ENCODE measurements at places on chromosomes 1 and 21.

- no peaks in the 10 kb centered on the region for H3K36me3 ChIP-seq
- no peak overlapping the region for H3K27ac ChIP-seq
- DNase-seq = no peak
- no peaks in the 10 kb centered on the region for H3K27me3 ChIP-seq
- H3K4me3 ChIP-seq = no peak overlapping the region
- no peaks in the 10 kb centered on the region for H3K4me1 ChIP-seq
Measured at GRCh38 chr1:175503538-175503937, 239.9 kb downstream of the TNR start.

- H3K27ac ChIP-seq = no peak overlapping the region
- H3K4me1 ChIP-seq = no peaks in the 10 kb centered on the region
- DNase-seq = no peak
- no peaks in the 10 kb centered on the region for H3K36me3 ChIP-seq
Measured at GRCh38 chr1:166933140-166933539, 42.2 kb downstream of the ILDR2 start.

- H3K27me3 ChIP-seq = no peaks in the 10 kb centered on the region
- no peak overlapping the region for H3K27ac ChIP-seq
- no peaks in the 10 kb centered on the region for H3K36me3 ChIP-seq
- no peak overlapping the region for H3K4me3 ChIP-seq
- no peak for DNase-seq
- H3K4me1 ChIP-seq = no peaks in the 10 kb centered on the region
Measured at GRCh38 chr21:14572204-14572780, 26.2 kb upstream of the SAMSN1 start.

DNA sequence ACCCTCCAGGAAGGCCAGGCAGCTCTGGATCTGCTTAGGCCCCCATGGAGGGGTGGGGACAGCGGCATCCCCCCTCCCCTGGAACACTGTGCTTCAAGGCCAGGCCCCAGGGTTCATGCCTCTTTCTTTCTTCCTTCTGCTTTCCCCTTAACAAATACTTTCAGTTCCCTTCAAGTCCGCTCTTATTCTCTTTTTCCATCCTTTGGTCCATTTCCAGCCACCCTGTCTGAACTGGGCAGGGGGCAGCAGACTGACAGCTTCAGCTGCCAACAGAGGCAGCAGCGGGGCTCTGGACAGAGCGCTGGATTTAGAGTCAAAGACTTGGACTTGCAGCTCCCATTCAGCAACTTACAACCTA is 1.1 kb upstream of the CD244 start:
- H3K4me3 ChIP-seq = no peak overlapping the region
- no peaks in the 10 kb centered on the region for H3K4me1 ChIP-seq
- H3K36me3 ChIP-seq = no peaks in the 10 kb centered on the region
- H3K27ac ChIP-seq = no peak overlapping the region

- H3K27me3 ChIP-seq = peaks cover 57% of the 10 kb centered on the region
- no peaks in the 10 kb centered on the region for H3K4me1 ChIP-seq
- H3K4me3 ChIP-seq = peak within 1 kb of the TSS; percentile 4
- no peak within 1 kb of the TSS for H3K27ac ChIP-seq
- peak; percentile 18 for DNase-seq
Measured at GRCh38 chr1:31239653-31240241, at the start of gene NKAIN1. Gene NKAIN1 (minus strand): TSS chr1:31239887. CDS start chr1:31239547, 340 bp downstream.

- no peaks in the 10 kb centered on the region for H3K36me3 ChIP-seq
- H3K27me3 ChIP-seq = no peaks in the 10 kb centered on the region
- no peak overlapping the region for H3K27ac ChIP-seq
- 0 out of 2 replicates have a peak, but pooled peaks cover 2% of the 10 kb centered on the region for H3K4me1 ChIP-seq
Measured at GRCh38 chr21:25556091-25556490, 51.2 kb downstream of the MRPL39 start.

GRCh38 chr1:53992085-53992874 is 25.7 kb downstream of the LDLRAD1 start:
- no peak overlapping the region for H3K4me3 ChIP-seq
- peaks cover 2% of the 10 kb centered on the region for H3K27me3 ChIP-seq
- no peak for DNase-seq
- H3K4me1 ChIP-seq = no peaks in the 10 kb centered on the region
- no peak overlapping the region for H3K27ac ChIP-seq
- no peaks in the 10 kb centered on the region for H3K36me3 ChIP-seq

- H3K36me3 ChIP-seq = peaks cover 15% of the 10 kb centered on the region
- H3K4me3 ChIP-seq = no peak overlapping the region
- H3K27me3 ChIP-seq = no peaks in the 10 kb centered on the region
- no peak overlapping the region for H3K27ac ChIP-seq
- DNase-seq = no peak
Measured at GRCh38 chr1:226892524-226892875, 22.1 kb downstream of the PSEN2 start.

DNA sequence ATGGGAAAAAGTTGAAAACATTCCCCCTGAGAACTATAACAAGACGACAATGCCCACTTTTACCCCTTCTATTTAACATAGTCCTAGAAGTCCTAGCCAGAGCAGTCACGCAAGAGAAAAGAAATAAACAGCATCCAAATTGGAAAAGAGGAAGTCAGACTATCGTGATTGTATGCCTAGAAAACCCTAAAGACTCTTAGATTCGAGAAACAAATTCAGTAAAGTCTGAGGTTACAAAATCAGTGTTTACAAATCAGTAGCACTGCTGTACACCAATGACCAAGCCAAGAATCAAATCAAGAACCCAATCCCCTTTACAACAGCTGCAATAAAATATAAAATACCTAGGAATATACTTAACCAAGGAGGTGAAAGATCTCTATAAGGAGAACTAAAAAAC is 72.4 kb downstream of the POU2F1 start:
- H3K27ac ChIP-seq = no peak overlapping the region
- H3K36me3 ChIP-seq = no peaks in the 10 kb centered on the region
- H3K4me3 ChIP-seq = no peak overlapping the region
- H3K27me3 ChIP-seq = no peaks in the 10 kb centered on the region

- peak overlapping the region; percentile 55 for H3K27ac ChIP-seq
- H3K4me3 ChIP-seq = no peak overlapping the region
- peaks cover 3% of the 10 kb centered on the region for H3K4me1 ChIP-seq
- peak; percentile 78 for DNase-seq
Measured at GRCh38 chr1:227417756-227418480, 99.6 kb upstream of the CDC42BPA start.

DNA sequence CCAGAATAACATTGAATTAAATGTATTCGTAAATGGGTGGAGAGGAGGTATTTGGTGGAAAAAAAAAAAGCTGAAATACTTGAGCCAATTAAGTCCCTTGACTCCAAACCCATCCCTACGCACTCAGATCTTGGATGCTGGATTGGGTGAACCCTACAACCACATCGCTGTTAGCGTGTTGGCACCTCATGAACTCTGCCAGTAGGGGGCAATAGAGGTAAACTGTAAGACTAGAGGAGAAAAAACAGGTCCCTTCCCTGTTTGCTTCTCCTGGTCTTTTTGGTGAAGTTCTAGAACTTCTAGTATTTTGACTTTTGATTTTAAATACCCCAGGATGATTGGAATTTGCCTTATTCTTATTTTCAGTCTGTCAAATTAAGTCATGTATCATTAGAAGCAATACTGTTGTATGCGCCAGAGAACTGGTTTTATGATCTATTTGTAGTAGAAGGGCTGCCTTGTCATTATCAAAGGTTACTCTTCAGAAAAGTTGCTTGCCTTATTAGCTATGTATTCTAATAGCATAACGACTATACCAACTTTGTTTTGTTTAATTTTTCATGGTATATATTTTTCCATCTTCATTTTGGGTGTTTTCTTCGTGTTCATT is 1.9 kb upstream of the OR13G1 start:
- H3K27ac ChIP-seq = no peak overlapping the region
- DNase-seq = peak; percentile 27
- no peaks in the 10 kb centered on the region for H3K4me1 ChIP-seq
- no peaks in the 10 kb centered on the region for H3K36me3 ChIP-seq
- H3K4me3 ChIP-seq = no peak overlapping the region

- H3K4me1 ChIP-seq = no peaks in the 10 kb centered on the region
- no peaks in the 10 kb centered on the region for H3K27me3 ChIP-seq
- H3K36me3 ChIP-seq = no peaks in the 10 kb centered on the region
- peak; percentile 48 for DNase-seq
- no peak overlapping the region for H3K4me3 ChIP-seq
- no peak overlapping the region for H3K27ac ChIP-seq
Measured at GRCh38 chr1:56390232-56390867, 189.0 kb downstream of the PLPP3 start.
